ENCODE measurements at places on chromosomes 1 and 21. TPM values are rescaled to one million over a fixed set of nuclear protein-coding genes. Genes with fewer than 3 reads are reported as not detected.
A peak's percentile ranks its signal among the peaks of the same experiment; 100 is the strongest.

PPP1R12B gene
- 22.8 TPM for total RNA-seq

COL24A1 gene
- total RNA-seq: 2.5 TPM

G0S2 gene
- total RNA-seq: 0.36 TPM

NCAM2 gene
- total RNA-seq: 5.0 TPM

PDE9A gene
- total RNA-seq: 0.90 TPM

LSM10 gene
- total RNA-seq: 11.7 TPM

GRCh38 chr1:200550367-200550766 is 70.2 kb downstream of the KIF14 start:
- DNase-seq: peak; percentile 35

GRCh38 chr1:21633992-21634805 is 35.0 kb downstream of the RAP1GAP start:
- DNase-seq: no peak

GRCh38 chr1:27527890-27528817 is 38.2 kb upstream of the WASF2 start:
- DNase-seq: no peak

DNA sequence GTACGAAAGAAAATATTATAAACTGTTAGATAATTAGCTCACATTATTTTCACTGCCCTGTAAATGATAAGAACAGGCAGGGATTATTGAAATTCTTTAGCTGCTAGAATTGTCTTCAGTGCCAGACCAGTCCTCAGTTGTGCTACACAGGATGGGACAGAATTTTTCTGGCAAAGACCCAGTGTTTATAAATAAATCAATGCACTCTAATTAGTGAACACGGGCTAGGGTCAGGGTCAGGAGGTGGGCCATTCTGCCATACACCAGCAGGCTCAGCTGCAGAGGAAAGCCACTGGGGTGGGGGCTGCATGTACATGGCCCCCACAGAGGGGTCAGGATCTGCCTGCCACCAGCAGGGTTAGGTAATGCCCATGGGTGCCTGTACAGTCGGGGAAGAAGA is 6.4 kb downstream of the BCAR3 start:
- DNase-seq: no peak

- no peak for DNase-seq
These were observed 1.4 kb downstream of the SLFNL1 start for GRCh38 chr1:41020109-41020576.

- DNase-seq: no peak
These were observed at the start of gene NECTIN4 for GRCh38 chr1:161089251-161089924. Gene NECTIN4, minus strand, starts transcription at chr1:161089558. Its CDS starts 262 bp downstream, at chr1:161089296.

- no peak for DNase-seq
These were observed 250.2 kb downstream of the PLA2G4A start for GRCh38 chr1:187078916-187079315.

Measured in IMR-90 (cell line).